ENCODE measurements at places on chromosomes 6 and 20.

DNA sequence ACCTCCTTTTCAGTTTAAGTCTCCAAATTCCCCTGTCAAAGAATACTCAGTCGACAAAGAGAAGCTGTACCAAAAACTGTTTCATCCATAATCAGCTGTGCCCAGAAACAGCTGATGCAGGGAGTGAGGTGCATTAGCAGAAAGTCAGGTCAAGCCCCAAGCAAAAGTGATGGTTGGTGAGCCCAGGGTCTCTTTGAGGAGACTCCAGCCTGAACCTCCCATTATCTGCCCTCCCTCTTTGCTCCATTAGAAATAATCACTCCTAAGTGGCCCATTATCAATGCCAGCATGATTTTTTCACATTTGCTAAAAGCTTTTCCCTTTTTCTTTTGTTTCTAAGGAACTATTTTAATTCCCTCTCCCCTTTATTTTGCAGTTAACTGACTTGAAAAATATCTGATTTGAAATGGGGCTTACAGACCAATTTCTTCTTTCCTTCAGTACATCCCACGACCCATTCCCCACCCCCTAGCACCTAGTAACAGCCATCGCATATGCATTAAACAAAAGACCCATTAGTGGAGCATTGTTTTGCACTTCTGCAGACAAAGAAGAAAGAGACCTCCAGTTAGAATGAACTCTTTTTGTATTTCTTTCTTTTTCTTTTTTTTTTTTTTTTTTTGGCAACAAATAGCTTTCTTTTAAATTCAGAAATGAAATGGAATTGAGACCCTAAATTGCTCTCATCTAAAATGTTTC is 257.0 kb downstream of the GRIK2 start:
- DNase-seq = no peak

DNA sequence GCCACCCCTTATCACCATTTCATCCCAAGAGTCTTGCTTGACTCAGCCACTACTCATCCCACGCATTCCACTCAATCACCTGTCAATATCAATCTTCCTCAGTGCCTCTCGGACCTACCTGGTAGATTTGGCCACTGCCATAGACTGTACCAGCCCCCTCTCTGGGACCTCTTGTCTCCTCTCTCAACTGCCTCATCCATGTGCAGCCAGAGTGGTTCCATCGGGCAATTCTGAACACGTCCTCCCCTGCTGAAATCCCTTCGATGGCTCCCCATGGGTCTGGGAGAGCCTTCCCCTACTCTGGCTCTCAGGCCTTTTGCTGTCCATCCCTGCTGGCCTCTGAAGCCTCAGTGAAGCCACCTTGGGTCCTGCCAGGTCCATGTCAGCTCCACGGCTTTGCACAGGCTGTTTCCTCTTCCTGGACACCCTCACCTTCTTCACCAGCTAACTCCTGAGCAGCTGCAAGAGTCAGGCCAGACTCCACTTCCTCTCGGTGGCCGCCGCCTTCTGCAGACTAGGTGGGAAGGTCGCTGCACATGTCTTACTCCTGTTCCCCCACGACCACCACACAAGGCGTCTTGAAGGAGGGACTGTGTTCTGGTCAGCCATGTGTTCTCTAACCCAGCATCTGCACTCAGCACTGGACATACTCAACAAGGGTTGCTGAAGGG is 120.4 kb downstream of the TOX2 start:
- no peak for DNase-seq

GRCh38 chr6:153215242-153215641 is 84.2 kb upstream of the RGS17 start:
- DNase-seq = no peak

DNA sequence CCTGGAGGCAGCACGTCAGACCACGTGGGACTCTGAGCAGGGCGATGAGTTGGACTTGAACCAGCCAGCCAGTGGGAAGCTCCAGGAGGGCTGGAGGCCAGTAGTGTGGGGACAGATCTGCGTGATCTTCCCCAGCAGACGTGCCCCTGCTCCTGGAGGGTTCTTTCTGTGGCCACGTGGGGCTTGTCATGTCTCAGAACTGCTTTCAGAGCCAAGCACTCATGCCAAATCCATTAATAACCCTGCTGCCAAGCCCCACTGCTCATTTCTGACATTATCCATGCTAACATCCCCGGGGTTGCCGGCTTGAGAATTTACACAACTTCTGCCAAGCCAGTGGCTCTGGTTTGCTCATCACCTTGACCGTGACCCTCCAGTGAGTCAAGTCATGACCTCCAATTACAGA is 38.3 kb downstream of the SIRPA start:
- no peak for DNase-seq

DNA sequence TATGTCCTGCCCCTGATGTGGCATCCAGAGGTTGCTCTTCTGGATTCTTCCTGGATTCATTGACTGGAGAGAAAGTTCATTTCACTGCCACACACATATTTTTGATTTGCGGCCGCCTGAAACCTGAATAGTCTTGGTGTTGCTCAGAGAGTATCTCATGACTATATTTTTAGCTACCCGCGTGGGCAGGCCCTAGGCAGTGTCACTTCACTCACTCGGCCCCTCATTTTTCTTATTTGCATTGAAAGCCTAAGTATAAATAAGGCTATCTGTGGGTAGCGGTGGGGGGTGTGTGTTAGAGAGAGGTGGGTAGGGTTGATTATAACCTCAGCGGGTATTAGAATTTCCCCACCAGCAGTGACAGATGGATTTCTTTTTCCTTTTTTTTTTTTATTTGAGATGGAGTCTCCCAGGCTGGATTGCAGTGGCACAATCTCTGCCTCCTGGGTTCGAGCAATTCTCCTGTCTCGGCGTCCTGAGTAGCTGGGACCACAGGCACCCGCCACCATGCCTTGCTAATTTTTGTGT is 113.5 kb downstream of the JARID2 start:
- DNase-seq = no peak
